ENCODE measurements at places on chromosomes 6 and 20.

DNA sequence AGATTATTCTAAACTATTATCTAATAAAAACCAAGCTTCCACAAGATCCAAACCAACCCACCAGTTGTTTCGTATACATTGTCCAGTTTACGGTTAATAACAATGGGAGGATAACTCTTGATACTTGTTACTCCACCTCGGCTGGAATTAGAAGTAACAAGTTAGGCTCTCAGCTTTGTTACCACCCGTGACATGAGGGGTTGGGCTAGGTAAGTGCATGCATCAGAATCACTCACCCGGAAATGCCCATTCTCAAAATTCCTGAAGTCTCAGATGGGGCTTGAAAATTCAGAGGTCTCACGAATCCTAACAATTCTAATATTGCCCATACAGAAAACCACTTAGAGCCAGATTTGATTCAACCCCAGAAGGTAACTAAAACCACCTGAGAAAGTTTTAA lies 27.0 kb upstream of the SERPINB1 start:
- DNase-seq: no peak

DNA sequence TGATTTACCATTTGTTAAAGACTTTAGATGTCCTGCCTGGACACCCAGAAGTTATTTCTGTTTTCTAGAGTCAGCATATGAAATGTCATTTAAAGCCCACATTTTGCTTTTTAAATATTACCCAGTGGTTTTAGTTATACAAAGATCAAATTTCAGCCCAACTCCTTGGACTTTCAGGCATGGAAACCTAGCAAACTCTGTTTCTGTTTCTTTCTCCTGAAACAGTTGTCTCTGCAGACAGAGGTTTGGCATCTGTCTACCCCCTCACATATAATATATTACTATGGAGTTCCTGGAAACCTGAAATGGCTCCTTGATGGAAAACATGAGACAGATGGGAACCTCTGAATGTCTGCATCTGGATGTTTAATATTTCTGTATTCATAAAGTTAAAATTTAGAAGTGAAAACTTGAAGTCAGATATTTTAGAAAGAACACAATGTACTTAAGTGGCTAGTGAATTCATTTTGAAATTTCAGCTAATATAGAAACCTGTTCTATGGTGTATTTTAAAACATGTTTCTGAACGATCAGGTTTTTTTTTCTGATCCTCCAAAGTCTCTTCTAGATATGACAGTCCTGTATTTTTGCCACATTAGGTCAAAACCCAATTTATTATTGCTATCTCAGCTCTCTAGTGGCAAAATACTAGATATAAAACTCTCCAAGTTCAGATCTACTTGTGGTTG lies 743.3 kb downstream of the CD109 start:
- no peak for DNase-seq

GRCh38 chr6:1608222-1609040 lies 1.3 kb upstream of the FOXC1 start:
- no peak for DNase-seq

- no peak for DNase-seq
Measured at GRCh38 chr6:37866590-37867507, 47.3 kb downstream of the ZFAND3 start.

GRCh38 chr6:144897441-144897921 lies 612.3 kb downstream of the UTRN start:
- DNase-seq: peak; percentile 26

DNA sequence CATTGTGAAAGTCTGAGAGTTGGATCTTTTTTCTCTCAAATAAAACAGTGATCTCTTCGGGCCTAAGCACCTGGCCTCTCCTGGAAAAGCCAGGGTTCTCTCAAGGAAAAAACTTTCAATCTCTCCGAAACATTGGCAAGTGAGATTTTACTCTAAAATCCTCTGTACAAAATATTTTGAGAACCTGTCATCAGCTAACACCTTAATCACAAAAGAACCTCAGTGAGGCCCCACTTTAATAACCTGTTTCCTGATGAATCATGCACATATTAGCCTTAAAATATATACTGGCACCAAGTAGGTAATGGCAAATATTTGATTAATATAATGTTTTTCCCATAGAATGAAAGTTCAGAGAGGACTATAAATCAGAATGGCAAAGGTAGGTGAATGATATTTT lies 177.9 kb downstream of the FRK start:
- no peak for DNase-seq

DNA sequence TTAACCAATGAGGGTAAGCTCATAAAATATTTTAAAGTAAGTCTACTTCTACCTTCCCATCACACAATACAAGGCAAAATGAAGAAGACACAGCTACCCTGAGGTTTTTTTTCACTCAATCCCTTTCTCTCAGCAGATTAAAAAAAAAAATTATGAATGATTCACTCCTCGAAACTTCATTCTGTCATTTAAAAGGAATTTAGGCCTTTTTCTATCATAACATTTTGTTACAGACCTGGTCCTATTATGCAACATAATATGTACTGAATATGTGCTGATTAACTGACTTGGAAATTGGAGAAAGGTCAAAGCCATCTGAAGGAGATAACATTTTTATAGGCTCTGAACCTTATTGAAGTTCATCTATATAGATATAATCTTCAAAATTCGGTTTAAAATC lies 45.5 kb downstream of the PRL start:
- DNase-seq: peak; percentile 8

DNA sequence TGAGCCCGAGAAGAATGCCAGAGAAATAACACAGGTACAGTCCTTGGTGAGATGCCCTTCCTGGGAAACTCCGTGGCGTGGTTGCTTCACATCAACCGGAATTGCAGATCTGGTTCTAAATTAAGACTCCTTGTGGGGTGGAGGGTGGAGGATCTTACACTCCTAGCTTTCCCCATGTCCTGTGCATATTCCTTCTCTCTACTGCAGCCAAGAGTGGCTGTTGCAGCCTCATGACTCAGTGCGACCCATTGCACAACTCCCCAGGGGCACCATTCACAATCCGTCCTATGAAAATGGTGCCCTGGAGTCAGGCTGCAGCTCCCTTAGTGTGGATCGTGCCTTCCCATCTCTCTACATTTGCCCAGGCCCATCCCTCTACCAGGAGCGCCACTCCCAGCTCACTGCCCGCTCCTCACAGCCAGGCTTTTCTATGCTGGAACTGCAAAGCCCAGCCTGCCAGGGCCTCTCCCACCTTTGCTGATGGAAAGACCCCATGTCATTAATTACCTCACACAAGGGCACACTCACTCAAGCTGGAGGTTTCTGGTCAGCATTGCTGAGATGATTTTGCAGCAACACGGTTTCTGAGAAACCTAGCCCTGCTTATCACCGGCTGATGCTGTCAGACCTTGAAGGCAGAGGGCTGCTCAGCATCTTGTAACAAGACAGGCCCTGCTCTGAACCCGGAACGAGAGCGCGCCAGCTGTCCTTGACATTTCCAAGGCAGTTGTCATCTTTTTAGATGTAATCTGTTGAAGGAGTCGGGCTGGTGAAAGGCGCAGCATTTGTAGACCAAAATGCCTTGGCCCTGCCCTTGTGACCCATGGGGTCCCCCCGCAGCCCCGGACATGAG lies 39.7 kb downstream of the SIRPA start:
- no peak for DNase-seq

- DNase-seq: no peak
Measured at GRCh38 chr20:25053255-25054031, 4.5 kb downstream of the ACSS1 start.

DNA sequence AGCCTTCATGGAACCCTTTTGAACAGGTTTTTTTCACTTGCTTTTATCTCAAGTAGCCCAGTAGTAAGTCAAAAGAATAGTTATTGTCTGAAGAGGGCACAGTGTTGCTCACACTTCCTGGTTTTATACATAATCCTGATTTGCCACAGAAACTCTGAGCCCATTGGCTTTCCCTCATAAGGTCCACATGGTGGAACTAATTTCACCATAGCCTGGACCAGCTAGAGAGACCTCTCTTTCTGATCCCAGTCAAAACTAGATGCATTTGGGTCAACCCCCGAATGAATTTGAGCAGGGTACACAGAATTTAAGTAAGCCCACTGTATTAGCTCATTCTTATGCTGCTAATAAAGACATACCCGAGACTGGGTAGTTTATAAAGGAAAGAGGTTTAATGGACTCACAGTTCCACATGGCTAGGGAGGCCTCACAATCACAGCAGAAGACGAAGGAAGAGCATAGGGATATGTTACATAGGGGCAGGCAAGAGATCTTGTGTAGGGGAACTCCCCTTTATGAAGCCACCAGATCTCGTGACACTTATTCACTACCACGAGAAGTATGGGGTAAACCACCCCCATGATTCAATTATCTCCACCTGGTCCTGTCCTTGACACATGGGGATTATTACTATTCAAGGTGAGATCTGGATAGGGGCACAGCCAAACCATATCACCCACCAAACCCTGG lies 6.2 kb downstream of the RWDD2A start:
- DNase-seq: no peak

DNA sequence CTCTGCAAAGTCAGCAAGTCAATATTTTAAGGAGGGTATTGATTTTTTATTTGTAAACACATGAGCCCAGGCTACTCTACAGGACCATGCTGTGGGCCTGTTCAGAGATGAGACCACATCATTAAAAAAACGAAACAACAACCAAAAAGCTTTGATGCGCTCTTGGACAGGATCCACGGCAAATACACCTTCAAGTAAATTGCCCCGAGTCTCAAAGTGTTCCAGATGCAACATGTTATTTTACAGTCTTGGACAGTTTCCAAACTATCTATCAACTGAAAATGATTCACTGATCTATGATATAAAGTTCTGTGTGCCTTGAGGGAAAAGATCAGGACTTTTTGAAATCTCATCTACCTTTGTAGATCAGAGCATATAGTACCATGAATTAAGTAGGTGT lies 25.8 kb upstream of the CARMIL1 start:
- DNase-seq: no peak

GRCh38 chr6:149013586-149014344 lies 266.9 kb downstream of the UST start:
- no peak for DNase-seq

DNA sequence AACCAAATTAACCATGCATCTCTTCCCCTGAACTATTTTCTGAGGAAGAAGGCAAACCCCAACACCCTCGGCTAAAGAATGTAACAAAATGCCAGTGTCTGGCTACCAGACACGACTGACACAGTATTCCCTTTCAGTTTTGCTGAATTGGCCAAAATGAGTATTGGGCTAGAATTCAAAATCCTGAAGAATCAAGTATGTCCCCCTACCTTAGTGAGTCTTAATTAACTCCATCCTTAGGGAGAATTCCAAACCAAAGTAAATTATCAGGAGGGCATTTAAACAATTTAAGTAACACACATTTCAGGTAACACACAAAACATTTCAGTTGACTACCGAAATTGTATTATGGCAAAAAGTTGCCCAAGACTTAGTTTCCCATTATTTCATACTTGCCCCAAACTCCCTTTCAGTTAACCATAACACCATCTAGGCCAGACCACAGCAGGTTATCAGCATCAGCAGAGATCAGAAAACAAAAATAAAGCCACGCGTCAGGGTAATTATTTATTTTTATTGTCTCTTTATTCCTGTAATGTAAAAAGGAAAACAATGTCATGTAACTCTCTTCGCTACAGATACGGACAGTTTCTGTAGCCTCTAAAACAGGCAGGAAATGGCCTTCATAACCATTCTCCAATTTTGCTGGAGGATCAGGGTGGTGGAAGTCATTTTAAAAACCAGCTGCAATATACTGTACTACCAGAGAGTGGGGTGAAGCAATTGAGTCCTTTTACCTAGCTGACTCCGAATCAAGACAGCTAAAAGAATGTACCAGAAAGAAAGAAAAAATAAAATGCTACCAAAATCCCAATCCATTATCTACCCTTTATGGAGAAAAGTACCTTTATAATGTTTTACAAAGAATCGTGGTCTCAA lies 1.9 kb downstream of the SNX5 start:
- DNase-seq: no peak

DNA sequence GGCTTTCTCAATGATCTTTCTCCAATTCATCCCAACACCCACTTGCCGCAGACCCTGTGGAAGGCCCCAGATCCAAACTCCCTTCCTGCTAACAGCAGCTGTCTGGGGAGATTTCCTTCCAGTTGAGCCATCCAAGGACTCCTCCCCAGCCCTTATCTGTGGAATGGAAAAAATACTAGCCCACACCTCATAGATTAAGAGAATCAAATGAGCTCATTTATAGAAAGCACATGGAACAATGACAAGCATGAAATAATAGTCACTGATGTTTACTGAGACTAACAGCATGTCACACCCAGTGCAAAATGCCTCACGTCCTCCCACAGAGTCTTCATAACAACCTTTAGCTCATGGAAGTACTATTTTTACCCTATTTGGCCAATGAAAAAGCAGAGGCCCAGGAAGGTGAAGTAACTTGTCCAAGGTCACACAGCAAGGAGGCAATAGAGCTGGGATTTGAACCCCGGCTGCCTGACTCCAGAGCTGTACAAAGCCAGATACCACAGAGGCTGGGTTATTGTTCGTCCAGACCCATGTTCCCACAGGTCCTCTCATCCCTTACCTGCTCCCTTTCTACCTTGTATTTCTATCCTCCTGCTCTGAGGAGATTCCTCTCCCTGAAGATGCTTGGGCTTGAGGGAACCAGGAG lies 23.4 kb upstream of the PTGIS start:
- DNase-seq: no peak

GRCh38 chr6:112154711-112155110 lies 67.3 kb downstream of the FAM229B start:
- DNase-seq: no peak

GRCh38 chr20:2799688-2800520 lies 523 bp downstream of the CPXM1 start:
- no peak for DNase-seq

DNA sequence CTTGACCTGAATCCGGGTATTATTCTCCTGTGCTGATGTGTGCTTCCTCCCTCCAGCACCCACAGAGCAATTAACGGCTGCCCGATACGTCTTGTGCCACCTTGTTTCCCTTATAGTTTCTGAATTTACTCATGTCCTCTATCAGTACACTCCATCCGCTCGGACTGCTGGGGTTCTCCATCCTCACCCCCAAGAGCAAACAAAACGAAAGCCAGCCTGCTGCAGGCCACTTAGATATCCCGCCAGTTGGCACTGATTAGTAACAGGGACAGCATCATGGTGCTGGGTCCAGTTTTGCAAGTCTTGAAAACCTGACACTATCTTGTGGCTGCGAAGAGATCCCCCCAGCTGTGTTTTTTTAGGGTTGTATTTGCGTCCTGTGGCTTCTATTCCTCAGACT lies 71.8 kb downstream of the SSR1 start:
- DNase-seq: no peak

DNA sequence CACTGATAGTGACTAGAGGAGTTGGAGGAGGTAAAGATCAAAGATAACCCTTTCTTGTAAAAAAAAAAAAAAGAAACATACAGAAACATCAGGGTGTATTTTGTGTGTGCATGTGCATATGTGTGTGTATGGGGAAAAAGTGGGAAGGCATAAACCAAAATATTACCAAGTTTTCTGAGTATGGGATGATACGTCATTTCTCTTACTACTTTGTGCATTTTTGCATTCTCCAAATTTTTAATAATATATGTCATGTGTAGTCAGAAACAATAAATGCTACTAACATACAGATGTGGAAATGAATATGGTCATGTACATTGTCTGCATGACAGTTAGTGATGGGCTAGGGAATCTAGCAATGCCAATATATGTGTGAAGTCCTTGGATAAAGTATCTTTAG lies 161.1 kb downstream of the SASH1 start:
- DNase-seq: no peak
